ENCODE measurements at places on chromosomes 7 and 10.

DNA sequence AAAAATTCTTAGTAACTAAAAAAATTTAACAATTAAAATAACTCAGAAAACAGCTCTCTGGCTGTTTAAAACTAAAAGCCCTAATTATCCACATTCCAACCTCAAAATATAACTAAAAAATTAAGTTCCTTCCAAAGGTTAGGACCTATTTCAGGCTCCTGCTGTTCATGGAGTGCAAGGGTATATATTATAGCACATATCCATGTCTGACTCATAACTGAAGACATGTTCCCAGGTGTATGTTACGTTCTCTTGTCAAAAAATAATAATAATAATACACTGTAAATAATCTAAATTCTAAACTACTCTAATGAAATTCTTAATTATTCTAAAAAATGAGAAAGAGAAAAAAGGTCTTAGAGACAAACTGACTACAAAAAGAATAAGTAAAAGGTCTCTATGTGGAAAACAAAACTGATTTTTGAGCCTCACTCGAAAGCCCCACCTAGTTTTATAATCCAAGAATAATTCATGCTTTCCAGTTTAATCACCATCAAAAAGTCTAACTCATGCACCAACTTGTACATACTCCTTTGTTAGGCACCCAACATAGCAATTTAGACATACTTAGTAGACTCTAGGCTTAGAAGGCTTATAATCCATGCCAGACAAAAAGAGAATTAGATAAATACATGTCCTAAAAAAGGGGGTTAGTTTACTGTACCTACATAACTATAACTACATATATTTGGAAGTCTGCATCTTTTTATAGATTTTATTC is 171.4 kb downstream of the KMT2E start:
- no peak for DNase-seq

DNA sequence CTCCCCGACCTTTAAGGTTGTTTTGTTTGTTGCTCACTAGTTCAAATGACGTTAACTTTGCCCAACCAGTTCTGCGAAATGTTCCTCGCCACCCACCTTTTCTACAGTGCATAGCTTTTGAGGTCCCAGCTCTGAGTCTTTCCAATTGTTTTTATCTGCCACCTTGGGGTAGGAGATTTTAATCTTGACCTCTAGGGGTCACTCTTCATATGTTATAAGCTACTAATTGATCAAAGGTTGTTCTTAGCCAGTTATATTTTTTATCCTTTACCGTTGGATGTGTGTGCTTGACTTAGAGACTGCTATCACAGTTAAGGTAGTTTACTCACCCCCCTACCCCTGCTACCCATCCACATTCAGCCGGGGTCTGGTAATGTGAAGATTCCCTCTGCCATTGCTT is 372.4 kb downstream of the SUGCT start:
- DNase-seq = no peak

DNA sequence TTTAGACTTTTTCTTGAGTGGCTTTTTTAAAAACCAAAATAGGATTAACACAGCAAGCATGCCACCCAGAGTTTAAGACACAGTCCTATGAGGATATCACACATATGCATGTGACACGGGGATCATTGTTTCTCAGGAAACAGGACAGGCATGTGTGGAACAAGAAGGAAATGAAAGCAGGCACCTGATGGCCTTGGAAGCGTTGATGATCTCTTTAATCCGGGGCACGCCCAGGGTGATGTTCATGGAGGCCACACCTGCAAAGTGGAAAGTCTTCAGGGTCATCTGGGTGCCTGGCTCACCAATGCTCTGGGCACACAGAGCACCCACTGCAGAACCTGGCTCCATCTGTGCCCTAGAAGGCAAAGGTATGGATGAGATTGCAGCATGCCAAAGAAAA is 44.3 kb downstream of the POLR3A start:
- no peak for DNase-seq

DNA sequence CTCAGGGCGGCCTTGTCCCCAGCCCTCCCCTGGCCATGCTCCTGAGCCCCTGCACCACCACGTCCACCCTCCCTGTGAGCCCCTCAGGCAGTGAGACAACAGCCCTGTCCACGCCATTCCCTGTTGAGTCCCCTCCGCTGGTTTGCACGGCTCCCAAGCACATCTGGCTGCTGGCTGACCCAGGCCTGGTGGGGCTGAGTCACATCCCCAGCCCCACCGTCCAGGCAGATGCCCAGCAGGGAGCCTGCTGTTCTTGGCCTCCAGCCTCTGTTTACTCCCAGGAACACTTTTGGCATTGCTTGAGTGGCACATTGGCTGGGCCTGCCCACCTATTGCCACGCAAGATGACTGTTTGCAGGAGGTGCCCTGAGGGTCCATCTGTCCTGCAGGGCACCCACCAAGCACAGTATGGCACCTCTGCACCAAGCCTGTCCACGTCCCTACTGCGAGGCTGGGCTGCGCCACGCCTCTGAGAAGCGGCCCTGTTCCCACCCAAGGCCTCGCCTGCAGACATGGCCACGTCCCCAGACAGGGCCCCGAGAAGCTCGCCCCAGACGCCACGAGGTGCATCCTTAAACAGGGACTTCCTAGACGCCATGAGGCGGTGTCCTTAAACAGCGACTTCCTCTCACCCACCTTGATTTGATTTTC is 48.4 kb upstream of the INPP5A start:
- DNase-seq = no peak

- no peak for DNase-seq
Measured at GRCh38 chr10:111109501-111110242, 32.8 kb downstream of the ADRA2A start.

DNA sequence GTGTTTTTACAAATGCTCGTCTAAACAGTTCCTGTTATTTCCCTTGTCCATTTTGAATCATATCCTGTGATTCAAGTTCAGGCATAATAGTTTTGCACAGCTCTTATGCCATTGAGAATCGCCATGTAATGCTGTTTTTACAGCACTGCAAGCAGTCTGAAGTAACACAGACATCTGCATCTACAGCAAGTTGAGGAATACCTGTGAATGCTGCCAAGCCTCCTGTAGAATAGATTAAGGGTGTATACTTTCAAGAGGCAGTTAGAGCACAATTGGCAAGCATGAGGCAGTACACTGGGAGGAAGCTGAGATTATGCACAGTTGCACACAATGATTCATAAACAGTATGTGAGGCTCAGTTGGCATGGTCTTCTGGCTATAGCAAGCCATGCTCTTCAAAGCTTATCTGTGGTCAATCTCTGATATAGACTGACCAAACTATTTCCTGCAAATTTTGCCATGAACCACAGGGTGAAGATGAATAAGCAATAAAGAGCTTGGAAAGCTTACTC is 121.9 kb upstream of the AKR1E2 start:
- no peak for DNase-seq

DNA sequence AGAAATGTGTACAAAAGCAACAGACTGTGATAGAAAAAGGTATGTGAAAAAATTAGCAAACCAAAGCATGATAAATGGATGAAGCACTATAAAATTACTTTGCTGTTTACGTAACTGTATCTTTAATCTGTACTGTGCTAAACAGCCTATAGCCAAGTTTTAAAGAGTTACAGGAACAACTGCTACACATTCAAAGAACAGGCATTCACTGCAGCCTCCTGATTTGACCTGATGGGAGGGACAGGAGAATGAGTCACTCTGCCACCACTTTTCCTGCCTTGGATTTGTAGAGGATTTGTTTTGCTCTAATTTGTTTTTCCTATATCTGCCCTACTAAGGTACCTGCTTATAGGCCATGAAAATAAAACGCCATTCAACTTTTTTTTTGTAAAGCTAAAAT is 116.1 kb downstream of the FANK1 start:
- no peak for DNase-seq

DNA sequence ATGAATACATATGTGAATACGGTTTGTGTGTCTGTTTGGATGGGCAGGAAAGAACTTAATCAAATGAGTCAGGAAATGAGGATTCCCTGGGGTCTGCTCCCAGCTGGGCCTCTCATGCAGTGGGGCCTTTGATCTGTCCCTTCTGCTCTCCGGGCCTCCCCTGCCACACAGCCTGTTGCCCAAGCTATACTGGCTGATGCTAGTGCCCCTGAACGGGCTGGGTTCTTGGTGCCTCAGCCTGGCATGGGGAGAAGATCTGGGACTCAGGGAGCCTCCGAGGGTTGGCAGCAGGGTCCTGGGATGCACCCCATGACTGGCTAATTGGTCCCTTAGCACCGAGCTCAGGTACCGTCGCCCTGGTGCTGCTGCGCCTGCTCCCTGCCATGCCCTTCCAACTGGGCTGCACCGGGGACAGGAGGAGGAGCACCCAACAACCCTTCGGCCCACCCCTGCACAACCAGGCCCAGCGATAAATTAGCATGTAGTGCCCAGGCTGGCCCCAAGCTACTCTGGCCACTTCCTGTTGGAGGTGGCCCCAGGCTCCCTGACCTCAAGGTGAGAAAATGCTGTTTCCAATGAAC is 59.9 kb upstream of the DUSP5 start:
- no peak for DNase-seq

GRCh38 chr7:1079546-1079945 is 8.4 kb upstream of the GPER1 start:
- no peak for DNase-seq

GRCh38 chr10:75540357-75540966 is 109.0 kb downstream of the LRMDA start:
- no peak for DNase-seq

- no peak for DNase-seq
Measured at GRCh38 chr7:66267249-66267648, 62.1 kb downstream of the TPST1 start.

DNA sequence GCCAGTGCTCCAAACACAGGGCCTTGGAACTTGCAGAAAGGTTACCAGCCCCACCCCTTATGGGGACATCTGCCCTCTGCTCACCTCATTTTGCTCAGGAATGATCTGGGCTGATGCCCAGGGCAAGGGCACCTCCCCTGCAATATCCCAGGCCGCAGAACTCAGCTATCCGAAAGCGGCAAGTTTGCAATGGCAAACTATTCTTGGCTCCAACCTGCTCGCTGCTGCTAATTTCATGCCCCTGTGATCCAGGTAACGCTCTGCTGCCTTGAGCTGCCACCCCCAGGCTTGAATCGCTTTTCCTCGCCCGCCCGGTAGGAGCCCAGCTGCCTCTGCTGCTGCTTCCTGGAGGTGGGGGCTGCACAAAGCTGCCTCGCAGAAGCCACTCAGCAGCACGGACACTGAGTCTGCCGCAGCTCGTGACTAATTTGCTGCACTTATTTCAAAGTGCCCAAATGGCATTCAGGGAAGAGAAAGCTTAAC is 18.2 kb downstream of the SLC29A3 start:
- DNase-seq = no peak

DNA sequence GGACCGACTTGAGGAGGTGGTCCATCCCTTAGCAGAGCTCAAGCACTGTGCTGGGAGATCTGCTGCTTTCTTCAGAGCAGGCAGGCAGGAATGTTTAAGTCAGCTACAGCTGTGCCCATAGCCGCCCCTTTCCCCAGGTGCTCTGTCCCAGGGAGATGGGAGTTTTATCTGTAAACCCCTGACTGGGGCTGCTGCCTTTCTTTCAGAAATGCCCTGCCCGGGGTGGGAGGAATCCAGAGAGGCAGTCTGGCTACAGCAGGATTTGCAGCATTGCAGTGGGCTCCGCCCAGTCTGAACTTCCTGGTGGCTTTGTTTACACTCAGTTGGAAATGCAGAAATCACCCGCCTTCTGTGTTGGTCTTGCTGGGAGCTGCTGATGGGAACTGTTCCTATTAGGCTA is 51.2 kb upstream of the SEMA3A start:
- no peak for DNase-seq

- DNase-seq = no peak
Measured at GRCh38 chr7:93935102-93935501, 13.6 kb downstream of the GNG11 start.

DNA sequence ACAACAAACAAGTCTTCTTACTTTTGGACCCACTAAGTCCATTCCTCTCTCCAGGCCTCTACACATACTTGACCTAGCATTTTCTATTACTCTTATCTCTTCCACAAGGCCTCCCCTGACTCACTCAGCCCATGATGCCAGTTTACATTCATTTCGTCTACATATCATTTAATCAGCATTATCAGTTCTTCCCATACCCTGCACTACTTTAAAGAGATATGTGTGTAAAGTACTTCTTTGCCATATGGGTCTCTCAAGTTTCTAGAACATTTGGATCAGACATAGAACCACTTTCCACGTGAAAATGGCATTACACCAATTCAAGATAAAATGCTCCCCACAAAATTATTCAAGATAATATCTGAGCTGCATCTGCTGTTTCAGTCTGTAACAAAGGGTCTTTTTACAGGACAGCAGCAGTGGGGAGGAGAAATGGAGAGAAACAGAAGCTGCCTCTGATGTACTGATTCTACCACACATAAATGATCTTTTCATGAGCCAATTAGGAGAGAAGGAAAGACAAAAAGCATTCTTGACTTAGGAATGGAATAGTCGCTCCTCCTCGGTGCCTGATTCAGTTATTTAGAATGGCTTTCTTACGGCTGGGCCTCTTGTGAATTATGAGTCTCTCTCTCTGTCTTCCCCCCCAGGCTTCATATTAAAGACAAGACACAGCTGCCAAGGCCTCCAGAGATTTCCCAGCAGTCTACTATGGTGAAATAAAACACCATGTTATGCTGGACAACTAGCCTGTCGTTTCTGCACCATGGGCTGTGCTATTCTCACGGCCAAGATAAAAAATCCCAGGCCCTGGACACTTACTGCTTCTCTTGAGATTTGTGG is 46.9 kb upstream of the SEPTIN7 start:
- no peak for DNase-seq

GRCh38 chr10:105195831-105196230 is 554.7 kb downstream of the SORCS3 start:
- no peak for DNase-seq

GRCh38 chr7:135928136-135928535 is 49.0 kb downstream of the MTPN start:
- DNase-seq = no peak

DNA sequence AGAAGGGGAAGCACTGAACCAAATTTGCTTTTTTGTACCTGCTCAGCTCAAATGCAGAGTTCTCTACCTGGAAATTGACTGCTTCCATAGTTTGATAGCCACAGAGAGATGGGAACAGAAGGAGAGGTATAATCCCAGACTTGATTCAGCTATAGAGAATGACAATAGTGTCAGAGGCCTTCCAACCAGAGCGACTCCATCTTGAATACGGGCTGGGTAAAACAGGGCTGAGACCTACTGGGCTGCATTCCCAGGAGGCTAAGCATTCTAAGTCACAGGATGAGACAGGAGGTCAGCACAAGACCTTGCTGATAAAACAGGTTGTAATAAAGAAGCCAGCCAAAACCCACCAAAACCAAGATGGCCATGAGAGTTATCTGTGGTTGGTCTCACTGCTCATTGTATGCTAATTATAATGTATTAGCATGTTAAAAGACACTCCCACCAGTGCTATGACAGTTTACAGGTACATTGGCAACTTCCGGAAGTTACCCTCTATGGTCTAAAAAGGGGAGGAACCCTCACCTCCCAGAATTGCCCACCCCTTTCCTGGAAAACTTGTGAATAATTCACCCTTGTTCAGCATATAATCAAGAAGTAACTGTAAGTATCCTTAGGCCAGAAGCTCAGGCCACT is 42.7 kb upstream of the ATRNL1 start:
- no peak for DNase-seq

GRCh38 chr10:66931949-66932343 is 6.1 kb downstream of the LRRTM3 start:
- no peak for DNase-seq

All from activated CD8-positive, alpha-beta memory T cell treated with anti-CD3 and anti-CD28 coated beads for 24 hours (primary cell).